ENCODE measurements at places on chromosomes 1 and 21.

GRCh38 chr21:18954441-18954844, 550.9 kb upstream of the TMPRSS15 start:
- DNase-seq, result no peak

DNA sequence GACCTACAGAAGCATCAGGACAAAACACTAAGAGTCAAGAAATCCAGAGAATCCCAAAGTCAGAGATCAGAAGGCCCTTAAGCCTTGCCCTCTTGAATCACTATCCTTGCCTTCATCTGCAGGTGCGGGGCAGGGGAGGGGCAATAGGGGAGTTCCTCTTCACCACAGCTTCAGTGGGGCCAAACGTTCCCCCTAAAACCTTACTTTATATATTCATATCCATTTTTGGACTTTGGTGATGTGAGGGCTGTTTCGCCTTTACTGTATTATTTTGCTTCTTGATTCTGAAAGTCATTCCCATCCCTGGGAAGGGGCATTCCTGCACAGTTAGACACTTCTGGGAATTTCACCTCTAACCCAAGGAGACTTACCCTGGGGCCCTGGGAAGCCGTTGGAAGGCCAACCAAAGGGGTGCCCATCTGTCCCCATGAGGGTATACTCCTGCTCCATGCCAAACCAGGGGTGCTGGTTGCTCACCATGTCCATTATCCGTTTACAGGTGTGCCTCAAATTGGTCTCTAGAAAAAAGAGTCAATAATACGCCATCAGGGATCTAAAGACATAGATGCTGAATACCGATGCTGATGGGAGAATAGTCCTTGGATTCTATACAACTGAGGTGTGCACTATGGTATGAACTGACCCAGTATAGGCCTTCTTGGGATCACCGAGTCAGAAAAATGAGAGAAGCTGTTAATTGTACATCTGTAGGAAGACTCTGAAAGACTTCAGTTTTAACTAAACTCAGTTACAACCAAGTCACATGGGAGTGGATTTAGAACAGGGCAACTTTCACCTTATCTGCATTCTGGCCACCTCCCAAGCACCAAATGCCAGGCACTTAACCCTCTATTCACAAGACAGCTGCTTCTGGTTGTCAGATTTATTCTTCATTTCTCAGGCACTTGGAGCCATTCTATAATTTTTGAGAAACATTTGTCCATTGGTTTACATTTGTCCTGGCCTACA, 5.4 kb downstream of the GLUL start:
- DNase-seq, result no peak

DNA sequence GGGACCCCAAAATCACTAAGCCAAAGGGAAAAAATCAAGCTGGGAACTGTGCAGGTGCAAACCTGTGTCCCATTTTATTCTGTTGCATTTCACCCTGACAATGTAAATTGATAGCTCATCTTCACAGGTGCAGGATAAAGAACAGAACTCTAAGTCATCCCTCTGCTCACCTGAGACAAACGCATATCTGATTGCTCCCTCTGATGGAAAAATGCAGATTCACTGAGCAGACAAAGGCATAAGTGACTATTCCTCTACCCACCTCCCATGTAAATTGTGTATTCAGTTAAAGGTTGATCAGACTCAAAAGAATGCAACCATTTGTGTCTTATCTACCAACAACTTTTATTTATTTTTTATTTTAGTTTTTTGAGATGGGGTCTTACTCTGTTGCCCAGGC, 644.2 kb downstream of the PTPRU start:
- DNase-seq, result no peak

GRCh38 chr1:53731779-53732305, 7.1 kb downstream of the GLIS1 start:
- no peak for DNase-seq

DNA sequence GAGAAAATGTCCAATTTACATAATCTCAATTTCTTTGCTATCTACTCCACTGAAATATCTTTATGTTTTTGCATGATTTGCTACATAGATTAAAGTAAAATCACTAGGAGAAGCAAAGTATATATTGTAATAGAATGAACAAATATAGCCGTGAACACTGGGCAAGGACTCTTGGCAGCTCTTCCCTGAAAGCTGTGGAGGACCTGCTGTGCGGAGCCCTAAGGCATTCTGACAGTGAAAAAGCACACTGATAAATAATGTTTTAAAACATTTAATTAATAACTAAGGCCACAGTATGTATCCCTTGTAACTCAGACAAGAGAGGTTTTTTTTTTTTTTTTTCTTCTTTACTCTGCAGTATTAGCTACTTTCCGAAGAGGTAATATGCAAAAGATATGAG, 256.1 kb upstream of the DPYD start:
- DNase-seq, result no peak
